ENCODE measurements at places on chromosomes 16 and 17. TPM values are rescaled to one million over a fixed set of nuclear protein-coding genes. Genes with fewer than 3 reads are reported as not detected.

Gene INCA1
- total RNA-seq: 2.0 TPM

Gene HOXB8
- 1.7 TPM for total RNA-seq

Gene KRTAP1-5
- not detected for total RNA-seq

Gene CRYM
- not detected for total RNA-seq

DNA sequence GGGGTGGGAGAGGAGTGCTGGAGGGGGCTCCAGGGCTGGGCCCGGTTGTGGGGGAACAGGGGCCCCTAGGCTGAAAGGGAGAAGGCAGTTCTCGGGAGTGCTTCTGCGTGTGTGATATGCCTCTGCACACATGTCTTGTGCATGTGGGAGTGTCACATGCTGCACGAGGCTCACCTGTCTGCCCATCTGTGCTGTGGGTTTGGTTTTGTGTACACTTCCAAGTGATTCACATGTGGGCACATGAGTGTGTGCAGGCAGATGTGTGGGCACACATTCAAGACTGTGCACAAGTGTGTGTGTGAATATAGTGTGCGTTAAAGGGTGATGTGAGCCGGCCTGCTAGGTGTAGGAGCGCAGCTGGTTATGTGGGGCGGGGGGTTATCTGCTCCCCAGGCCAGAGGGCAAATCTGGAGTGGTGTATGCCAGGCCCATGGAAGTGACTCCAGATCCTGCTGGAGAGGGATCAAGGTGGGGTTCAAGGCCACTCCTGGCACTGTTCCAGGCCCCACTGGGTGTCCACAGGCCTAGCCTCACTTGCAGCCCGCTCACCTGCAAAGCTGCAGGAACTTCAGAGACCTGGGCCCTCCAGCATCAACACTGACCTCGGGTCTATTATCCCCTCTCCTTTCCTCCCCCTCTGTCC lies 3.8 kb upstream of the BAHCC1 start:
- DNase-seq: peak; percentile 70

DNA sequence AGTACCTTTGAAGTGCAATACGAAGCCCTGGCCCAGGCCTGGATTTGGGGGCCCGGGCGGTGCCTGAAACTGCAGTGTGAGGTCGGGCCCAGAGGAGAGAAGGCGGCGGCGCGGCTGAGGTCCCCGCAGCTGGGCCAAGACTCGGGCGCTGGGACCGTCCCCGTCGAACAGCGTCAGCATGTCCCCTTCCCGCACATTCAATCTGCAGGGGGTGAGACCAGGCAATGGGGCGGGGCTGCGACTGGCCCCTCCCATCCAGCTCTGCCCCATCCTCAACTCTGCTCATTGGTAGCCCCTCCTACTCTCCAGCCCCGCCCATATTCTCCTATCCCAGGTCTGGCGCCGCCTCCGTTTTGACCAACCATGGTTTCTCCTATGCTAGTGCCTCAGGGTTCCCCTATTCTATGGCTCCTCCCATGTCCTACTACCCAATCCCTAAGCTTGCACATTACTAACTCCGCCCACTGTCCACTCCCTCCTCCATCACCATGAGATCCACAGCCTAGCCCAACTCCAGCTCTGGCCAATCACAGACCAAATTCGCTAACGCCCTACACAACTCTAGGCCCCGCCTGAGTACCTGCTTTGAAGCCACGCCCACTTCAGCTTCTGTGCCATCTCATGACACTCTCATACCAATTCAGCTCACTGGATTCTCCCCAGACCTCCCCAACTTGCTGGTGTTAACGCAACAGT lies 14.4 kb upstream of the CDIPT start:
- DNase-seq: no peak

DNA sequence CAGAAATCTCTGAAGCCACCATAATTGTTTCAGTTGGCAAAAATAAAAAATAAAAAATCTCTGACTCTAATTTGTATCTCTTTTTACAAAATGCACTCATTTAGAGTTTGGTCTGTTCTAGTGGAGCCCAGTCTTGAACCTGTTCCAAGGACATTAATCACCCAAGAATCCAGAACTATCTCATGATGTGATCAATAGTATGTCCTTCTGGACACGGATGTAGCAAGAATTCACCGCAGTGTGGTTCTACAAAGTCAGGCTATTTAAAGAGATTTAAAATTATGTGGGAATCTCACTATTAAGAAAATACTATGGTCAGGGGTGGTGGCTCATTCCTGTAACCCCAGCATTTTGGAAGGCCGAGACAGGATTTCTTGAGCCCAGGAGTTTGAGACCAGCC lies 21.8 kb upstream of the ANKFN1 start:
- DNase-seq: no peak

GRCh38 chr17:50661795-50662391 lies 27.2 kb downstream of the ABCC3 start:
- no peak for DNase-seq

DNA sequence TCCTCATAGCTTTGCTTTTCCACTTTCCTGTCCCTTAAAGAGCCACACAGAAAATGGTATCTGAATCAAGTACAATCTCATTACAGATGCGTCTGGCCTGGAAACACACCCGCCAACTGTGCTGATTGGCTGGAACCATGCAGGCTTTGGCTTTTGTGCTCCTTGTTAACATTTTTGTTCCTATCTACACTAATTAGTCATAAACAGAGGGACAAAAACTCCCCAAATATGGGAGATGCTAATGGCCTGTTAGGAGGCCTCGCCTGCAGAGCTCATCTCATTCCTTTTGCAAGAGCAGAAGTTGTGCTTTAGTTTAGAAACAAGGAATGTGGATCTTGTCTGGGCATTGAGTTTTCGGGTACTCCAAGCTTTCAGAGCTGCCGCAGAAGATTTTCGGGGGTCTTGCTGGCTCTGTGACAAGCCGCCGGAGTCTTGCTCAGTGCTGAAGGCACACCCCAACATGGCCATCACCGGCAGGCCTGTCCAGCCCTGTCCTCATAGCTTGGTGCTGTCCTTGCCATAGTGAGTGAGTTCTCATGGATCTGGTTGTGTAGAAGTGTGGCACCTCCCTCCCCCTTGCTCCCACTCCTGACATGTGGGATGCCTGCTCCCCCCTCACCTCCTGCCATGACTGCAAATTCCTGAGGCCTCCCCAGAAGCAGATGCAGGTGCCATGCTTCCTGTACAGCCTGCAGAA lies 69.8 kb downstream of the METRNL start:
- DNase-seq: no peak

GRCh38 chr16:57578521-57579360 lies 36.3 kb downstream of the ADGRG5 start:
- DNase-seq: no peak

DNA sequence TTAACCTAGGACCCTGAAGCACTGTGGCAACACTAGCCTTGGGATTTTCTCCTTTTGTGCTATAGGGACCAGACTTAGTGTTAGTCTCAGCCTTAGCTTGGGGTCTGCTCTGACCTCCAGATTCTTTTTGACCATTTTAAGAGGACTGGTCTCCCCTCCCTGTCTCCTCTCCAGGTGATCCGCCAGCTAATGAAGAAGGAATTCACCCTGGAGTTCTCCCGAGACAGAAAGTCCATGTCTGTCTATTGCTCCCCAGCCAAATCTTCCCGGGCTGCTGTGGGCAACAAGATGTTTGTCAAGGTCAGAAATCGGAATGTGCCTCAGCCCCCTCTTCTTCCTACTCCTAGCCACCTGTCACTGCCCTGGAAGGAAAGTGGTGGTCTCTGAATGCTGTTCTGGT lies 19.5 kb downstream of the ATP2A1 start:
- DNase-seq: no peak

- DNase-seq: no peak
Measured at GRCh38 chr17:18033442-18034099, 5.4 kb downstream of the ATPAF2 start.

DNA sequence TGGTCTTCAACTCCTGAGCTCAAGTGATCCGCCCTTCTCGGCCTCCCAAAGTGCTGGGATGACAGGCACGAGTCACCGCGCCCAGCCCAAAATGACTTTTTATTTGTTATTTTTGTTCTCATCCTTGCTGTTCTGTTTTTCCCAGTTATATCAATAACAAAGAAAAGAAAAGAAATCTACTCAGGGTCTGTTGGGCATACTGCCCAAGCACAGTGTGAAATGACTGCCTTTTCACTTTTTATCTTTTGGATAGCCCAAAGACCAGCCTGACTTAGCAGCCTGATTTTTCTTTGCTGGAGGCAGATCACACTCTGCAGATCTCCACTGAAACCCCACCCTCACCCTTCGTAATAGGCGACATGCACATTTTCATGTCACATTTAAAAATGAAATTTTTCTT lies 493.2 kb downstream of the MAF start:
- DNase-seq: no peak

All from ovary (tissue), 10 donors.